NCI-H446 (cell line): ENCODE measurements at places on chromosomes 11 and 22.

DNA sequence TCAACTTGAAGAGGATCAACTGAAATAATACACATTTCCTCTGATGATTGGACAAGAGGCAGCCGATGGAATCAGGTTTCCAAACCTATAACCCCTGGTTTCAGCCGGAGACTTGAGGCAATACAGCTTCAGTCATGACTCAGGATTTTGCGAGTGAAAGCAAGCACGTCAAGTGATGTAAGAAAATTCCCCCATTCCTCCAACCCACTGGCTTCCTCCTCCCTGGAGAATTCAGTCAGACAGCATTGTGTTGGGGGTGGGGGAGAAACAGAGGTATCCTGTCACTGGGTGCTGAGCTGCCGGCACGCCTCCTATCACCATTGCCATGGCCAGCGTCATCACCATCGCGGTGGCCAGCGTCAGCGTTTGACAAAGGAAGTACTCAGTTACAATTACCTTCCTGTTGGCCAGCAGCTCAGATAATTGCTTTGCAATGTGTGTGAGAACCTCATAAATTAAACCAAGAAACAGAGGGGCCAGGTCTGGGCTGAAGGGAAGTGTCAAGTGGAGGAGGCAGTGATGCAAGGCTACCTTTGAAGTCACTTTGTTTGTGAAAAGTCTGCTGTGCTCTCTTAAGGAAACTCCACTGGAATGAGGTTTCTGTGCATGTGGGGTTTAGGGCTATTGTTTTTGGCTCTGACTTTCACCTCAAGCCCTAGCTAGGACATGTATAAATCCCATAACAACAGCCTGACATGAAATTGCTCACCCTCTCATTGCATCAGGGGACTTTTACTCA is 50.2 kb downstream of the LIF start:
- DNase-seq = no peak

GRCh38 chr11:62671608-62672389 is at the start of the genes LBHD1 and UQCC3:
Gene LBHD1 (minus strand): TSS chr11:62672267. CDS start chr11:62670031, 2,236 bp downstream.
Gene UQCC3 (plus strand): TSS chr11:62671673. CDS start chr11:62671746, 73 bp downstream.
- peak; percentile 69 for DNase-seq

DNA sequence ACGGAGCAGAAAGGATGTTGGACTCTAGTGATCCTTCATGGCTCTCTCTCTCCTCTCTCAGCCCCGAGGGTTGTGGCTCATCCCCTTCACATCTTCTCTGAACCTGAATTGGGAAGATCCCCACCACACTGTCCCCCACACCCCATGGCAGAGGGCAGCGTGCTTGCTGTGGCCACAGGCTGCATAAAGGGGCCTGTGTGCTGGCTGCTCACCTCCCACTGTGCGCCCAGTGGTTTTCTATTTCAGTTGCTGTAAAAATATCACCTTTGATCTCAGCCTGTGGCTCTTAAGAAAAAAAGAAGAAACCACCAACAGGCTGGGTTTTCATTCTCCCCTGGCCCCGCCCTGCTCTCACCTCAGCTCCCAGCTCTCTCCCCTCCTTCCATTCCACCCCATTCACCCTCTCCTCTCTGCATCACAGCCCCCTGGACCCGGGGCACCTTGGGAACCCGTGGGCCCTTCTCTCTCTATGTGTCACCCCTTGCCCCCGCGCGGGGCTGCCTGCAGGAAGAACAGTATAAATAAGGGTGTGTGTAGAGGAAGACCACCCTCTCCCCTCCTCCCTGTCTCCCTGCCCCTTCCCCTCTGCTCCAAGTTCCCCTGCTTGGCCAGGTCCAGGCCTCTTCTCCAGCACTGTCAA is 25.8 kb upstream of the WNT11 start:
- DNase-seq = no peak

DNA sequence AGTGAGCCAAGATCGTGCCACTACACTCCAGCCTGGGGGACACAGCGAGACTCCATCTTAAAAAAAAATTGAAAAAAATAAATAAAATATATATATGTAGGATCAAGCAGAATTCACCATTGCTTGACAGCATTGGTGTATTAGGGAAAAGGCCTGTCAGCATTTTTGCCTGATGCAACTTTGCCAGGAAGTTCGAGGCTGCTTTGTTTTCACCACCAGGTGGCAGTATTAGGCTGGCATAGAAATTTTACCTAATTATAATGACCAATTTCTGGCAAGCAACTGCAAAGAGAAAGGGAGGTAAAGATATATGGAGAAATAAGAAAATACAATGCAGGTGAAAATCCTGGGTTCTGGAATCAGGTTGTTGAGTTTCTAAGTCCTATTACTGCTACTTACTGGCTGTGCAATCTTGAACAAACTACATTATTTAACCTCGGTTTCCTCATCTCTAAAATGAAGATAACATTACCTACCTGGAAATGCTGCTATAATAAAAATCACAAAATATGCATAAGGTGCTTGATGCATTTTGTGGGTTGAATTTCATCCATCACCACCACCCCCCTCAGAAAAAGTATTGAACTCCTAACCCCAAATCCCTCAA is 24.7 kb downstream of the LAYN start:
- DNase-seq = peak; percentile 87

GRCh38 chr11:110858547-110858921 is 146.3 kb upstream of the ARHGAP20 start:
- DNase-seq = no peak

GRCh38 chr22:41636467-41636866 is 15.4 kb downstream of the XRCC6 start:
- DNase-seq = peak; percentile 5

DNA sequence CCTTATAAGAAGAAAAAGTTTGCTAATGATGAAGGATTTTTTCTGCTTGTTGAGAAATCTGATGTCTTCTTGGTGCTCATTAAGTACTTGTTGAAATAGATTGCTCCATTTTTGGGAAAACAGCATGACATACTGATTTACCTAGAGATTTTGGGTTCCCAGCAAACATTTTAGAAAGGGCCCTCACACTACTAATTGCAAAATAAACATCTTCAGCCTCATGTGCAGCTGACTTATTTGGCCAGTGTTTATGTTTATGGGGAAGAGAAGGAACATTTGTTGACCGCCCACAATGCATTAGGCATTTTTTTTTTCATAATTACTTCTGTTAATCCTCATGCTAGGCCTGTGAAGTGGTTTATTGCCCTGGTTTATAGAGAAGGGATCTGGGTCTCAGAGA is 40.1 kb downstream of the LDLRAD3 start:
- no peak for DNase-seq

GRCh38 chr11:74895340-74896116 is 53.4 kb downstream of the XRRA1 start:
- no peak for DNase-seq

GRCh38 chr22:19764636-19765476 is 4.3 kb downstream of the TBX1 start:
- no peak for DNase-seq

DNA sequence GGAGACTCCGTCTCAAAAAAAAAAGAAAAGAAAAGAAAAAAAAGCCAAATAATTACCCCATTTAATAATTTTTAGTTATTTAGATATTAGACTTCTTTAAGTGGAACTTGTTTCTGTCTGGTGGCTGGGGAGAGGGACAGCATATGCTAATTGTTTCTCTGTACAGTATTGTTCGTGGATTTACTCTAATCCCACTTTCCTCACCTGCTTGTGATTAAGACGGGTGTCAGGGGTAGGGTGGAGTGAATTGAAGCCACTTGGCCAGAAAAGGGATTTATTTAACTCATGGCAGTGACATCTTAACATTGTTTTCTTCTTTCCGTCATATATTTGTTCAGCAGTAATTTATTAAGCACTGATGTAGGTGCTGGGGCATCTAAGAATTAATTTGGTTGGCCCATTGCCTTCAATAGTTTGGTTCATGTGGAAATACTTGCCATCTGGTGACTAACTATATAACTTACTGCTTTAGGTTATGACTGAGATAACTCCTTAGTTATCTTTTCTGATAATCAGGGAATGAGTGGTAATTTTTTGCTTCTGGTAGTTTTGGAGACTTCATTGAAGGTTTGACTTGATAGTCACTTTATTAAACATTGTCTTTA is 4.6 kb downstream of the TNRC6B start:
- DNase-seq = no peak

- no peak for DNase-seq
Measured at GRCh38 chr11:105023003-105023402, at the start of gene CASP5. Gene CASP5 (minus strand): TSS chr11:105023168. CDS start chr11:105023136, 32 bp downstream.

- no peak for DNase-seq
Measured at GRCh38 chr22:49450498-49450897, 377.2 kb downstream of the BRD1 start.

DNA sequence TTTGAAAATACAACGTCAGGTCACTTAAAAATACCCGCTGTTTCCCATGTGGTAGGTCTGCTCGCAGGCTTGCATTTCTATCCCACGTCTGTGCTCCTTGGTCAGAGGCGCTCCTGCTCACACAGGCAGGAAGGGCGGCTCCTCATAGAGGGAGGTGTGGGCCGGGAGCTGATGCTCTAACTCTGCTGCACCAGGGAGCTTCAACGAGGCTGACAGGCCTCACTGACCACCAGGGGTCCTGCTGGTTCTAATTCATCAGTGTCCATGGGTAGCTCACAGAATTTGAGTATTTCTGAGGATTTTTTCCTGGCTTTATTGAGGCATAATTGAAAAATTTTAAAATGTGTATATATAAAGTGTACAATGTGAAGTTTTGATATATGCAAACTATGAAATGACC is 68.5 kb downstream of the PIWIL3 start:
- no peak for DNase-seq

- DNase-seq = peak; percentile 88
Measured at GRCh38 chr11:27864091-27864491, 163.8 kb upstream of the BDNF start.

DNA sequence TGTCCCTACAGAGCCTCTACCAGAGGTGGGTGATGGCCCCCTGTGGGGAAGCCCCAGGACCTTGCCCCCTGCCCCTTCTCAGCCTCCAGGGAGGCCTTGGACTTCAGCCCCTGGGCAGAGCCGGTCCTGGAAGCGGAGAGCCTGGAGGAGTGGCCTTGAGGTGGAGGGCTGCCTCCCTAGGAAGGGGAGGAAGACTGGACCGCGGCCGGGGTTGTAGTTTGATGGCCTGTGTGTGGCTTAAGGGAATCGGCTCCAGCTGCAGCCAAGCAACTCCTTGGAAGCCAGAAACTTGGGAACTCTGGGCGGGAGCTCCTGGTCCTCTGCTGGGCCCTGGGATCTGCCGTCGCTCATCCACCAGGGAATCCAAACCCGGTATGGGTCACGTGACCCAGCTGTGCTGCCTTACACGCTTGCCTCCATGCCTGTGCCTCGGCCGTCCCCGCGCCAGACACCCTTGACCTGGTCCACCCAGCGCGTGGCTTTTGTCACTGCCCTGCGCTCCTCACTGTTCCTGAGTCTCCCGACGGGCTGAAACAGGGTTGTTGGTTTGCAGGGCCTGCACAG is 23.5 kb upstream of the ARHGAP8 start:
- no peak for DNase-seq

DNA sequence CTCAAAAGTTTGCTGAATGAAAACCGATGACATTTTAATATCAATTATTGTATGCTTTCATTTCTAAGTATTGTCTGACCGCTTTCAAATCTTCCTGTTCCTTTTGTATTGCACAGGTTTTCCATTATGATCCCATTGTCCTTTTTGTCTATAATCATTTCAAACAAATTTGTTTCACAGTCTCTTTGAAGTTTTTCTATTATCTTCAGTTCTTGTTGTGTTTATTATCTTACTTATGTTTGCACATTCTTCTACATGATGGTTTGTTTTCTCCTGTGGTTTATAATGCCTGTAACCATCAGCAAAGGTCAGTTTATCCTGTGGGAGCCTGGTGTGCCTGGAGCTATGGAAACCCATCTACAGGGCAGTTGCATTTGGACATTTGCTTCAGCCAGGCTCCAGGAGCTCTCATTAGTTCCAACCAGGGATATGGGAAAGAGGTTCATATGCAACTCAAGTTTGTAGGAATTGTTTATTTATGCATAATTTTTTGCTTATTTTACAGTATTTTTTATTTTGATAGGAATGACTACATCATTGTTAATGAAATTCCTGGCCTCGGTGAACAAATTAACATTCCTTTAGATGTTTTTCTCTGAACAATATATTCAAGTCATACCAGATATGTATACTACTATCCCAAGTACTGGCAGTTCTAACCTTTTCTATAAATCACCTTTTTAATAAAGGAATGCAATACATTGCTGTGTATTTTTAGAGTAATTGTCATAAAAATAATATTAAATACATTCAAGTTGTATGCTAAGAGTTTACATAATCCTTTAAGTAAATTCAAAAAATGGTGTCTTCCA is 179.2 kb downstream of the SBF2 start:
- DNase-seq = no peak

DNA sequence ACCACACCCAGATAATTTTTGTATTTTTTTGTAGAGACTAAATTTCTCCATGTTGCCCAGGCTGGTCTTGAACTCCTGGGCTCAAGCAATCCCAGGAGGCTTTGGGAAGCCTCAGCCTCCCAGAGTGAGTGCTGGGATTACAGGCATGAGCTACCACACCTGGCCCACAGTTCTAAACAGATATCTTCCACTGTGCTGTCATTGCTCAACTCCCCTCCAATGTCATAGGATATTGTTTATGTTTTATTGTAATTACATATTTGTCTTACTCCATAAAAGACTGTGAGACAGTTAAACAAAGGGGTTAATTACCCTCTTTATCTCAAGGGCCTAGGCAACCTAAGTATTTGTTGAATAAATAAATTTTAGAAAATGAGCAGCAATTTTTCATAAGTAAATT is 204.2 kb downstream of the GRM5 start:
- no peak for DNase-seq

DNA sequence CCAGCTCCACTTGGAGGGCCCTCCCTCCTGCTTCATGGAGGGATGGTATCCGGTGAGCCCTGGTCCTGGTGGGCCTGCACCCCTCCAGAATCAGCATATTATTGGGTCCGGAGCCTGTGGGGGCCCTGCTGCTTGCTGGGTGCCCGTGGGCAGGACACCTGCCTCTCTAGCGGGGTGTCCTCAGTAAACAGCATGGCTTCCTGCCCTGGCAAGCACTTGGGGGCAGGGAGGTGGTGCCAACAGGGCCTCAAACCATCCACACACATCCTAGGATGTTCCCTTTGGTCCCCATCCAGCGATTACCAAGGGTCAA is 108.3 kb downstream of the CTTN start:
- DNase-seq = no peak

GRCh38 chr22:46478083-46478551 is 59.3 kb downstream of the CELSR1 start:
- DNase-seq = no peak

DNA sequence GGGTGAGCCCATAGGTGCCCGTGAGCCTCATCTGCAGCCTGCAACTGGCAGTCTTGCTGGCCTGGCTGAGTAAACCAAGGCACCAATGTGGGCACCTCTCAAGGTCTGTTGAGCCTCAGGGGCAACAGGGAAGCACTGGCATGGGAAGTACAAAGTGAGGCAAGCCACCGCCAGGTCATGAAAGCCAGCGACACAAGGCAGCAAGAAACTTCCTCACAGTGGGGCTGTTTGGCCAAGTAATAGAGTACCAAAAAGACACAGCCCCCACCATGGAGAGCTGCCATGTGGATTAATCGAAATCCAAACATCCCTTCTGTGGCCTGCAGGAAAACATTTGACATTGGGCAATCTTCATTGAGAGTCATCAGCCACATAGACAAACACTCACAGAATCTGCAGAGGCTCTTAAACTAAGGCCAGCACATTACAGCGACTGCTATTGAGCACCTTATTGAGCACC is 43.6 kb upstream of the FIBIN start:
- no peak for DNase-seq

- no peak for DNase-seq
Measured at GRCh38 chr11:88377144-88377543, 39.6 kb upstream of the CTSC start.

GRCh38 chr11:5178046-5178837 is 22.2 kb downstream of the OR51V1 start:
- no peak for DNase-seq

- no peak for DNase-seq
Measured at GRCh38 chr11:26987272-26987671, 6.6 kb upstream of the FIBIN start.
